AG09309 (cell line): ENCODE measurements at places on chromosomes 7 and 10.

GRCh38 chr10:1048349-1048731 lies 579 bp downstream of the IDI1 start:
- DNase-seq: no peak

- DNase-seq: peak; percentile 81
These were observed 37.2 kb downstream of the PIK3AP1 start for GRCh38 chr10:96683065-96683464.

GRCh38 chr7:140451716-140452115 lies 27.6 kb downstream of the MKRN1 start:
- DNase-seq: no peak

DNA sequence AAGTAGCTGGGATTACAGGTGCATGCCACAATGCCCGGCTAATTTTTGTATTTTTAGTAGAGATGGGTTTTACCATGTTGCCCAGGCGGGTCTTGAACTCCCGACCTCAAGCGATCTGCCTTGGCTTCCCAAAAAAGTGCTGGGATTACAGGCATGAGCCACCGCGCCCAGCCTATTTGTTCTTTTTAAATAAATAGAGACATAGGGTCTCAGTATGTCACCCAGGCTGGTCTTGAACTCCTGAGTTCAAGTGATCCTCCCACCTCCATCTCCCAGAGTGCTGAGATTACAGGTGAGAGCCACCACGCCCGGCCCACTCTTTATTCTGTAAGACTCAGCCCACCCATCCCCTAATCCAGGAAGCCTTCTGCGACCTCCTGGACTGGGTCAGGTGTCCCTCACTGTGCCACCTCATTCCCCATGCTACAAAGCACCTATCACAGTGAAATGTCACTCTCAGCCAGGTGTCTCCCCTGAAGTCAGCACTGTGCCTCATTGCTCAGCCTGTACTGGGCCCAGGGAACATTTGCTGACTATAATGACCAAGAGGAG lies 2.8 kb downstream of the TMEM120A start:
- DNase-seq: no peak

- no peak for DNase-seq
These were observed 60.7 kb upstream of the AGK start for GRCh38 chr7:141490474-141490873.

- DNase-seq: peak; percentile 20
These were observed 31.1 kb upstream of the ABCA13 start for GRCh38 chr7:48140001-48140681.

- DNase-seq: no peak
These were observed at the start of gene SHOC2 for GRCh38 chr10:110919349-110919931. Gene SHOC2 (plus strand): TSS chr10:110919604. CDS start chr10:110964359, 44,755 bp downstream.

GRCh38 chr10:4650582-4650981 lies 175.4 kb upstream of the AKR1E2 start:
- peak; percentile 53 for DNase-seq

- DNase-seq: no peak
These were observed 739 bp downstream of the CASP7 start for GRCh38 chr10:113680190-113681111.

DNA sequence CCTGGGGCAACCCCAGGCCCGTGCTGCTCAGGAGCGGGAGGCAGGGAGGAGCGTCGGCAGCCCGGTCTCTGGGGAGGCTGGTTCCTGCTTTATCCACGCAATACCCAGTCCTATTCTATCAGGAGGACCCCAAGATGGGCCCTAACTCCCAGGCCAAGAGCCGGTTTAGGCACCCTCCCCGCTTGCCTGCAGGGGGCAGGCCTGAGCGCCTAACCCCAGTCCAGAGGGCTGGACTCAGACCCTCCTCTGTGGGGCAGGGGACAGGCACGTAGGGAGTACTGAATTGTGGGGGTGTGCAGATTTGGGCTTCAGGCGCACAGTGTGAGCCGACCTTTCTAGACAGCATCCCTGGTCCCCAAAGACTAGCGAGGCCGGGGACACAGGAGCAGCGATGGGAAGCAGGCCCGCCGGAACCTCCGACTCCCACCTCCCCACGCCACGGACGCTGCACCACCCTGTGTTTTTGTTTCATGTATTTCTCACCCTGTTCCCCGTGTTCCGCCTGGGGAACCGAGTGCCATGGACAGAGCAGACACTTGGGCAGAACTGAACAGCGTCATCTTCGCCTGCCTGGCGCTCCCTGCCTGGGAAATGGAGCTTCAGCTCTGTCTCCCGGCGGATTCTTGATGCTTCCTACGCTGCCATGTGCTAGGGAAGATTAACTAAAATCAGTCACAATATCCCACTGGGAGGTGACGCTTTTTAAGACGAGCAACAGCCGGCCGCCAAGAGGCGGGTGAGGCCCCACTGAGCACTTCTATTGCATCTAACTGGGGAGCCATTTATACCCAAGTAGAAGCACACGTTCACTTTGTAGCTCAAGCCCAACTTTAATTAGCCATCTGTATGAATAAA lies 5.3 kb downstream of the NUDT1 start:
- no peak for DNase-seq

- DNase-seq: no peak
These were observed 2.6 kb upstream of the KAT6B start for GRCh38 chr10:74823791-74824183.

- no peak for DNase-seq
These were observed 280.6 kb upstream of the ETV1 start for GRCh38 chr7:14270099-14270498.

DNA sequence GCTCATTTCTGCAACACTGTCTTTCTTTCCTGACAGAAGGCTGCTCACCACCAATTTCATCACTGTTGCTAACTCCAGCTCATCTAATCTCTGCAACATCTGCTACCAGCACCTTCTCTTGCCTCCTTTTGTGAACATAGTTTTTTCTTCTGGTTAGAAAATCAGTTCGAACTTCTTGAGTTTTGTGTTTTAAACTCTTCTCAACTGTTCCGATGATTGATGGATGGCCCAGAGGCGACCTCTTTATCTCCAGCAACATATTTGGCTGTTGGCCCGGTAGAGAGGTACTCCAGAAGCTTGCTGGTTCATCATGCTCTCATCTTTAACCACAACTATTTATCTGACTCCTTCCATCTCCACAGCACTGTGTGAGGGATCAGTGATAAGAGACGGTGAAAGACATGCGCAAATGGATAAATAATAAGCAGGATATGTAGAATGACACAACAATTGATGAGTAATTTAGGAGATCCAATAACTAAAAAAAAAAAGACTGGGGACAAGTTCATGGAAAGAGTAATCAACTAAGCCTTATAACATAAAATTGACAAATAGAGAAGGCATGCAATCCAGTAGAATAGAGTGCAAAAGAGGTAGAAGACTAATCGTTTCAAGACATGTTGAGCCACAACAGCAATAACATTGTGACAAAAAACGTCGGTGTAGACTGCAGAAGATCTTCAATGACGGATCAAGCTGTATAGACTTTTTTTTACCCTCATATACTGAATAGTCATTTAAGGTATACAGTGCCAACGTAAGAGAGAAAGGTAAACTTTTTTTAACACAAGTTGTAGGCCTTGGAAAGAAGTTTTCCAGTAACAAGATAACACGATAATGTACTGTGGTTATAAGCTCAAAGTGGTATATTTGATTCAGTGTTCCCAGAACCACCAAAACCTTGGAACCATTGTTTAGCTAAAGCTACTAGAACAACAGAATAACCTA lies 152.2 kb downstream of the CRPPA start:
- no peak for DNase-seq

DNA sequence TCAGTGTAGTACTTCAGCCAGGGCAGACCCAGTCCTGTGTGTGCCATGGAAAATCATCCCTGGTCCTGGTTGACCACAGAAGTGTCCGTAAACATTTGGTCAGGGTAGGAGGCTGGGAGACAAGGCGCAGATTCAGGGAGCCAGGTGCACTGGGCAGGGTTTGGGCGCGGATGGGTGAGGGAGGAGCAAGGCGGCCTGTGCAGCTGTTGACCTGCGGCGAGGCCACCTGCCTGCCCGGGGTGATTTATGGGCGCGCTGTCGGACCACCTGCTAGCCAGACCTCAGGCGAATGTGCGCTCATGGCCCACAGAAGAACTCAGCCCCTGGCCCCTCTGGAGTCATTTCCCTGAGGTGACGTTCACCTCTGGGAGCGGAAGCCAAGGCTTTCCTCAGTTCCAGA lies 6.6 kb downstream of the SFRP5 start:
- no peak for DNase-seq

DNA sequence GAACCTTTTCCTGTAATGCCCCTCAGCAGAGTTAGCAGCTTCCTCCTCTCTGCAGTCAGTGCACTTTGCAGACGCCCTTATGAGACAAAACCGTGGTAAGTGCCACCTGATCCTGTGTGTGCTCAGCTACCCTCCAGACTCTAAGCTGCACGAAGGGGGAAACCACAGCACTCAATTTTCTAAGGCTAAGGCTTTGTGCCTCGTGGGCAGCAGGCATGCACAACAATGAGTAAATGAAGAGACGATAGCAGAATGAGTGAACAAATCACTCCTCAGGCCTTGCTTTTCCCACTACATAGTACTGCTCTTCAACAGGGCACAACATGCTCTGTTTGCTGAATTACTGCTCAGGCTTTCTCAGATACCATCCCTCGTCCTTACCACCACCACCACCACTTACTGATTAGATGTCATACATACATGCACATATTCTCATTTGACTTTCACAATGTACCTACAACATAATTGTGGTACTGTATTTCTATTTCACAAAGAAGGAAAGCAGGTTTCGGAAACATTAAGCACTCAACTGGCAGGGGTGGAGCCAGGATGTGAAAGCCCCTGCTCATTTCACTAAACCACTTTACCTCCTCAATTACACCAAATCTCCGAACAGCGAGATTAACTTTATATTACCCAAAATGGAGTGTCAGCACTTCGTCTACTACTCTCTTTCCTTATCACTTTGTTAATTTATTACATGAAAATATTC lies 85.4 kb downstream of the ICA1 start:
- no peak for DNase-seq

DNA sequence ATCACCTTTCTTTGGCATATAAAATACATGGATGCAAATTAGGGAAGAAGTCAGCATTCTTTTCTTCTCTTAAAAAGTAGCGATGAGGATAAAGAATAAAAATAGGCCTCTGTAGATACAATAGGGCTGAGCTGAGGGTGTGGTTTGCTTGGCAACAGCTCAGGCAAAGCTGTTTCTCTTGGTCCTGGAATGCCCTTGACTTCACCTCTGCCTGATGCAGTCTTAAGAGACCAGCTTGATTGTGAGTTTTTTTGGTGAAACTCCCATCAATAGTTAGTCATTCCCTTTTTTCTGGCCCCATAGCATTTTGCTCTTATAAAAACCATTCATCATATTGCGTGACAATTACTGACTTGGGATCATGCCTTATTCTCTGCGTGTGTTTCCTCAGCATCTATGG lies 42.1 kb upstream of the MKLN1 start:
- no peak for DNase-seq

- DNase-seq: no peak
These were observed 228.0 kb downstream of the CACNB2 start for GRCh38 chr10:18368273-18368672.

DNA sequence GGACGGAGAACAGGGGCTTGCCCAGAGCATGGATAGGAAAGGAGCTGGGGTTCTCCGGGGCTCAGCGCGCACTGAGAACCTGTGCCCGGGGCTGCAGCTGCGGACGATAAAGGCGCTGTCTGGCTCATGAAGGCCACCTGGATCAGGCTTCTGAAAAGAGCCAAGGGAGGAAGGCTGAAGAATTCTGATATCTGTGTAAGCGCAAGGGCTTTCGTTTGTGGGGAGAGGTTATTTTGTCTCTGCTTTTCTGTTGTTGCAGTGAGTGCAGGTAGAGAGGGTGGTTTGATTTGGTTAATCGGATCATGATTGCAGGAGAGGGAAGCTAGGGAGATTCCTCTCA lies 250.5 kb downstream of the NSUN6 start:
- DNase-seq: no peak

DNA sequence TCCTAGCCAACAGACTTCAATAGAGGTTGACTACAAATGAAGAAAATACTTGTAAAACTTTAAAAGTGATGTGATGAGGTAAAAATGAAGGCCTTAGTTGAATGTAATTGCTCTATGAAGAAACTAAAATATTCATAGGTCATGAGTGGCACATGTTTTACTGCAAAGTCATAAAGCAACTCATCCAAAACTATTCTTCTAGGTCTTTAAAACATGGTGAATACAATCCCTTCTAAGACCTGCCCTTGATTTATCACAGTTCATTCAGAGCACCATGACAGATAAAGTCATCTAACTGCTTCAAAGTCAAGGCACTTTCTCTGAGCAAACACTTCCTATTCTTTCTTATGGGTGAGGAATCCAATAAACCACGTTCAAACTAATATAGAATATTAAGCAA lies 713.5 kb downstream of the SORCS1 start:
- DNase-seq: no peak

DNA sequence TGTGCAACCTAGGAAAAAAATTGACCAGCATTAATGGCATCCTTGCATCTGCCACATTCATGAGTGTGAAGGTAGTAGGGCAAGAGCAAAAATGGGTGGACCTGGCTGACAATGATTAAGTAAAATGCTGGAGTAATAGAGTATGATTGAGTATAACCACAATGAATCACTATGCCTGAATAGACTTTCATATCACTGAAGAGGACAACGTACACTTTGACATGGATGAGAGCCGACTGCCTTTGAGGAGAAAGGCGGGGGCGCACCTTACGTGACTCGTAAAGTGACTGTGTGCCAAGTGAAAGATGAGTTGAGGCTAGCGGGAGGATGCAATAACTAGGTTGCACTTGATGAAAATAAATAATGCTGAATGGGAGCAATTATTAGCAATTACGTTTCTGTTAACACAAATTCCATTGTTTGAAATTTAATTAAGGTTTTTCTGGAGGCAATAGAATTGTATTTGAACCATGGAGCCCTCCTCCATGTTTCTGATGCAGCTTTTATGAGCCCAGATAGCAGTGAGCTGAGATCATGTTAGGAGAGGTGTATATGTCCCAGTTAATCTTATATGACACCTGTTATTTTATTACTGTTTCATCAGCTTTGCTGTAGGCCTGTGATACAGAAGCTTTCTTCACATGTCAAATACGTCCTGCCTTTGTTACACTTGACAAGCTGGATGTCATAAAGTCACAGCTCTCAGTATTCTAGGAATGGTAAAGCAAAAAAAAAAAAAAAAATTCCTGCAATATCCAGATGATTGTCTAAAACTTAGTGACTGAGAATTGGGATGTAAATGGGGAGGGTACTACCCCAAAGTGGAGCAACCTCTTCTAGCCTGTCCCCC lies 596.5 kb downstream of the NXPH1 start:
- DNase-seq: no peak

- DNase-seq: no peak
These were observed 38.2 kb upstream of the PFKFB3 start for GRCh38 chr10:6164271-6165095.

DNA sequence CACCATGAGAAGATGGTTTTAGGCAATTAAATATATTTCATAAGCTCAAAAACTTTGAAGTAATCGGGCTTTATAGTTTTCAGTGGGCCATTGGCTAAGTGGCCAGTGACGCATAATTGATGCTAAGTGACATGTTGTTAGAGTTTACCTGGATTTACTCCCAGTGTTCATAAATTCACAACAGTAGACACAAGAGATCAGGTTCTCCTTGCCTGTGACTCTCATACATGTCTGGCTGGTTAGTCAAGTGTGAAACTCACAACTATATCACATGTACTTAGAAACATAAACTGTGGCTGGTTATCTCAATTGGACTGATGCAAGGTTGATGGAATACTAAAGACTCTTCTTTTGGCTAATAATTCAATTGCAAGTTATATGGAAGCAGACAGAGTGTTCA lies 26.2 kb downstream of the ASB15 start:
- no peak for DNase-seq
